ENCODE measurements at places on chromosomes 1 and 21.

DNA sequence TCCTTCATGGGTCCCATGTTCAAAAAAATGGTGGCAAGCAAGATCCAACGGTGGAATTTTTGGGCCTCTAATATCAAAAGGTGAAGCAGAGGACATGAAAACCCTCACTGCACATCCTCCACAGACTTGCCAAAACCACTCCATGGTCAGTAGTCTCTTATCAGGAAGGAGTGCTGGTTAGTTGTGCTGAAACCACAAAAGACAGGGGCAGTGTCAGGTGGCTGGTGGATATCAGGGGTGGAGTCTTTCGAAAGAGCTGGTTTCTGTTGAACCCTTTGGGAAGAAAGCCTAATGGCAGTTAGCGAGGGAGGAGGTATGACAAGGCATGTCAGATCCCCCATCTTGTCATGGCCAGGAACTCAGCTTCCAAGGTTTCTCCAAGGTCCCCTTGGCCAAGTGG lies 395.9 kb upstream of the CAMK1G start:
- DNase-seq, result no peak

- no peak for DNase-seq
These were observed 43.0 kb downstream of the WDR4 start for GRCh38 chr21:42836402-42836666.

- no peak for DNase-seq
These were observed 11.9 kb downstream of the SOAT1 start for GRCh38 chr1:179305450-179305849.

- DNase-seq, result no peak
These were observed 99.1 kb downstream of the PTBP2 start for GRCh38 chr1:96820671-96821070.

DNA sequence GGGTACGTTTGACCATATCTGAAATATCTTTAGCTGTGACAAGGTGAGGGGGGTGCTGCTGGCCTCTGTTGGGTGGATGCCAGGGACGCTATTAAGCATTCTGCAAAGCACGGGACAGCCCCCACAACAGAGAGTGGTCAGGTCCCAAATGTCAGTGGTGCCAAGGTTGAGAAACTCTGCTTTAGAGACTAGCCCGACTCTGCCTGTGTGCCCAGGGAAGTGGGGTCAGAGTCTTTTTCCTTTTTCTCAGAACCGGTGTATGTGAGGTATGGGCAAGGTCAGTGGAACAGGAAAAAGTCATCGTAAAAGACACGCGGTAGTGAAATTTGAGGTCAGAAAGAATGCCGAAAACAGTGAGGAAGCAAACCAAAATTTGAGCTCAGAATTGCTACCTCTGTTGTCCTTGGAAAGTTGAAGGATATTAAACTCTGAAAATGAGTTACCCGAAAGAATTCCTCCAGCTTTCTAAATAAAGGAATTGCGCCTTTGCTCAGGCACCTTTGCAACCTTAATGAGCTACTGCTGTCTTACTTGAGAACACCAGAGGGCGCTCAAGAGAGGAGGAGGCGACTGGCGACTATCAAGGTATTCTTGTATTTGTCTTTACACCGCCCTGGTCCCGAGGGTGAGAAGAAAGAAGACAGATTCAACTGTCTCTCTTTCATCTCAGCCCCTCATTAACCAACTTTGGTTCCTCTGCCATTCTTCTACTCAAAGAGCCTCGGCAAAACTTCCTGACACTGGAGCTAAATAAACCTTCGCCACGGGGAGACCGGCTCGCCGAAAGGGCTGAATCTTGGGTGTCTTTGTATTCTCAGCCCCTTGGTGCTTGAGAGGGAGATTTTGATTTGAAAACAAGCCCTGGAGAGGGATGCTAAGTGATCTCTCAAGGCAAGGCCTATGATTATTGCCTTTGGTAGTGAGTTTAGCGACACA lies 85.4 kb upstream of the OLIG2 start:
- DNase-seq, result no peak

GRCh38 chr1:15132965-15133364 lies 20.6 kb upstream of the TMEM51 start:
- DNase-seq, result no peak

DNA sequence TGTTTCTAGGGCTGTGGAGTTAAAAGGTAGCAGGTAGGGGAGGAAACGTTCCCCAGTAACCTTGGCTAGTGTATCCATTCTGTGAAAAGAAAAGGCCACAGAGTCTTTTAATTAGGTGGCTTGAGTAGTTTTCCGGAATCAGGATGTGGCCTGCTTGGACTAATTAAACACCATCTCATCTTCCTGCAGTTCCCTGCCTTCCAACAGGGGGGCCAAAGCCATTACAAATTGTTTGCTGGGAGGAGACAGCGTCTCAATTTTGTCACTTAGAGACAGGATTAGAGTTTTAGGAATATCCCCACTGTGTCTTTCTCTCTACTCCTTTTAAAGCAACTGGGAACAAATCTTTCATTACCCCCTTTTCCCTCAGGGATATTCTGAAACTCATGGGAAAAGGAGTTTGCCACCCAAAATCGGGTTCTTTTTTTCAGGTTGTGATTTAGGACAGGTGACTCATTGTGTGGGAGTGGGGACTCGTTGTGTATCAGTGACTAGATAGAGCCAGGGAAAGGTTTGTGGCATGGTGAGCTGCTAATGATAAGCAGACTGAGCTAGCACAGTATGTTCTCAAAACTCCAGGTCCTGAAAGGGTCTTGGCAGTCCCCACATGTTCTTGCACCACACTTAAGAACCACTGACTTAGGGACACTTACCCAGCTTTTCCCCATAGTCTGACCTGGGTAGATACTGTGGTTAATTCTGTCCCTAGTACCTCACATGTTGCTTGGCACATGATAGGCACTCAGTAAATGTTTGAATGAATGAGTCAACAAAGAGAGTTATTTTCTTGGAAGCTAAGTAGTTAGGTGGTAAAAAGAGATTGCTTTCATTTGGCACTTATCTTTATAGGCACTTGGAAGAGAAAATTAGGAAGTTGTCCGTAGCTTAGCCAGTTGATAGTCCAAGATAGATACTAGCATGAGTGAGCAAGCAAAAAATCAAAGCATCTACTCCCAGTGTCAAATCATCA lies 22.5 kb downstream of the INTS3 start:
- no peak for DNase-seq

DNA sequence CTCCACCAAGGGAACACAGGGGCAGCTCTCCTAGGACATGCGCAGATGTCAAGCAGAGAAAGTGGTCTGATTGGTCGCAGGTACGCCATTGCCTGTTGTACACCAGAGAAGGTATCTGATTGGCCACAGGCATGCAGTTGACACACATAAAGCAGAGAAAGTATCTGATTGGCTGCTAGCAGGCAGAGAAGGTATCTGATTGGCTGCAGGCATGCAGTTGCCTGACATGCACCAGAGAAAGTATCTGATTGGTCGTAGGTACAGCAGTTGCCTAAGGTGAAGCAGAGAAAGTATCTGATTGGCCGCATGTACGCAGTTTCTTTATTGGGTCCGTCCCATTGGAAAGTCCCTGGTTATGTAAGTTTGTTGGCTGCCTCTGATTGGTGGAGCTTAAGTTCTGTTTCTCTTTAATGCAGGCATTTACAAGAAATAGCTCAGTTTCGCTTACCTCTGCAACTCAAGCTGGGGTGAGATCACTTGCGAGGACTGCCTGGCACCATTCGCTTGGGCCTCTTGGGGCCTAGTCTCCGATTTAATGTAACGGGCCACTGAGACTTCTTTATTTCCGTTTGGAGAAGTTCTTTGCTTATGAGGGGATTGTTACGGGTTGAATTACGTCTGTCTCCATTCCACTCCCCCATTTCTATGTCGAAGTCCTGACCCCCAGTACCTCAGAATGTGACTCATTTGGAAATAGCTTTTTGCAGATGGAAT lies 74.2 kb downstream of the SIK1 start:
- no peak for DNase-seq

- DNase-seq, result no peak
These were observed 703 bp downstream of the ERI3 start for GRCh38 chr1:44354268-44354839.

Data from activated naive CD4-positive, alpha-beta T cell (primary cell).